Cerebellar nuclear complex (tissue), 1 donor: ENCODE measurements at places on chromosomes 16 and 17.

GRCh38 chr17:80353718-80354275 is 61.2 kb upstream of the ENDOV start:
- DNase-seq: no peak

GRCh38 chr16:66801320-66802105 is at the start of gene TERB1:
Gene TERB1 (minus strand): TSS chr16:66801584. CDS start chr16:66796798, 4,786 bp downstream.
- no peak for DNase-seq

GRCh38 chr17:4782652-4783051 is 3.5 kb downstream of the VMO1 start:
- DNase-seq: no peak

DNA sequence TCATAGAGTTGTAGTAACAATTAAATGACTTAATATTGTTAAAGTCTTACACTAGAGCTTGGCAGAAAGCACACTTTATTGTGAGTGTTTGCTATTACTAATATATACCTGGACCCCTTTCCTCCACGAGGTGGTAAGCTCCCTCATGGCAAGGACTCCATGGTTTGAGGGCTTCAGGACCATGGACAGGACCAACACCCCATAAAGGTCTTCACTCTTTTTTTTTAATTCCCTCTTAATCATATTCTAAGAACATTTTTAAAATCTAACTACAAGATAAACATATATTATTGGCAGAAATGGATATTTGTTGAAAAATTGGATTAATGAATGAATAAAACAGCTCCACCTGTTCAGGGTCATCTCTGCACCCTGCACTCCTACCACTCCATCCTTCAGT is 154.5 kb downstream of the CBLN1 start:
- DNase-seq: no peak

DNA sequence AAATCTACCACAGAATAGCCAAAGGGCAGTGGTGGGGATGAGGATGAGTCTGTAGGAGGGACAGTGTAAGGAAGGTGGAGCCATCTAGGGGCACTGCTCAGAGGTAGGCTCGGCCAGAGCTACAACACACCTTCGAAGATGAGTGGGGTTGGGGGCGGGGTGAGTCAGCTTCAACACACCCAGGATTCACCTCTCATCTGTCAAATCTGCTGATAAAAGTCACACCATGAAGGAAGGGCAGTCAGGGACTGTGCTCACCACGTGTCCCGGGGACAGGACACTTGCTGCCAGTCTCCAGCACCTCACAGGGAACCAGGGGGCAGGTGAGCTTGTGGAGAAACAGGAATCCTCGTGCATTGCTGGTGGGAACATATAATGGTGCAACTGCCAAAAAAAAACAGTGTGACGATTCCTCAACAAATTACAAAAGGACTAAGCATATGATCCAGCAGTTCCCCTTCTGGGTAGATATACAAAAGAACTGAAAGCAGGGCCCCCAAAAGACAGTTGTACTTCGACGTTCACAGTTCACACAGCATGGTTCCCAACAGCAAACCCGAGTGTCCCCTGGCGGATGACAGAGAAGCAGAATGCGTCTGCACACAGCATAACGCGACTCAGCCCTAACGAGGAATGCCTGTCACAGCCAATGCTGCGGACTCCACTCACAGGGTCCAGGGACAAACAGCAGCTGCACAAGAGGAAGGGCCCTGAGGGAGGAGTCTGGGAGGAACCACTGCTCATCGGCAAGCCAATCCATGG is 133.1 kb downstream of the ANKRD11 start:
- DNase-seq: no peak

DNA sequence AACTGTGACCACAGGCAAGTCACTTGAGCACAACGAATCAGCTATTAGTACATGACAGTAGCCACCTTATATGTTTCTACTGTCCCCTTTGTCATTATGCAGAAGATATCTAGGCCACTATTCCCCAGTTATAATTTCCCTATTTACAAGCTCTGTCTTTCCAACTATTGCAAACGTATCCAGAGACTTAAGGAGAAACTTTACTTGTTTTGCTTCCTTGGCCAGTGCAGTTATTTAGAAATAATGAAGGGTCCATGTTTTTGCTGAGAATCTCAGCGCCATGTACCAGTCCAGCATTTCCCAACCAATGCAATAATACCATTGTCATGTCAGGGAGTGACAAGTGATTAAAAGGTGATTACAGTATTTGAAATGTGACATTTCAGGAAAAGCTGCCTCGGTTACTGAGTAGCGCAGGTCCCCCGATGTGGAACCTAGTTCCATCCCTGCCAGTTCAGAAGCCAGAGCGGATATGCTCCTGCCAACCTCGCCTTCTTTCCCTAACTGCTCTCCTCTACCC is 743 bp downstream of the ZNF624 start:
- DNase-seq: no peak

DNA sequence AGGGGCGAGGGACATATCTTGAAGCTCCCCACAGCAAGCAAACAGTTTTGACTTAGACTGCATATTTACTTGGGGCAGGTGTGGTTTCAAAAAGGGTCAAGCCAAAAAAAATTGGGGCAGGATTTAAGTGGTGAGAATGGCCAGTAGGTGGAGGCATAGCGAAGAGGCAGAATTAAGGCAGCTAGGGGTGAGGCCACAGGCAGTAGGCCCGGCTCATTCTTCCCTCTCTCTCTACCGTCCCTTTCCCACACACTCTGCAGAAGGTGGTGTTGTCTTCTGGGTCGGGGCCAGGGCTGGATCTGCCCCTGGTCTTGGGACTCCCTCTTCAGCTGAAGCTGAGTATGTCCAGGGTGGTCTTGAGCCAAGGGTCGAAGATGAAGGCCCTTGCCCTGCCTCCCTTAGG is 2.6 kb downstream of the SHBG start:
- DNase-seq: no peak

DNA sequence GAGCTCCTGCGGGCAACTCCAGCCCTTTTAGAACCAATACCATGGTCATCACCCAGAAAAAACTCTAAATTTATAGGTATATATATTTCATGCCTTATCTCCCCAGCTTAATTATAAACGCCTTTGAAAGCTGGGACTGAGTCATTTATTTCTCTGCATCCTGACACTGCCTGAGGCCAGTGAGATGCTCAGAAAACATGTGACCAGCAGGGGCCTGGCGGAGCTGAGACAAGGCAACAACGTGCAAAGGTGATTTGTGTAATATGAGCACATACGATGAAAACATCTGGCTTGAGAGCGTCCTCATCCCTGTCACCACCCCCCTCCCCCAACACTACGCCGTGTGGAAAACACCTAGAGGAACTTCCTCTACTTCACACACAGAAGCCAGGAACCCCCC is 22.7 kb downstream of the NXN start:
- DNase-seq: no peak

- DNase-seq: no peak
These were observed 1.9 kb upstream of the NFATC3 start for GRCh38 chr16:68083239-68083781.

- DNase-seq: no peak
These were observed 3.7 kb downstream of the TXNDC11 start for GRCh38 chr16:11738742-11739544.

GRCh38 chr16:88589441-88589840 is 19.2 kb downstream of the ZC3H18 start:
- no peak for DNase-seq

GRCh38 chr16:84390131-84390785 is 21.9 kb downstream of the ATP2C2 start:
- no peak for DNase-seq

GRCh38 chr16:47037396-47037745 is 63.9 kb upstream of the DNAJA2 start:
- DNase-seq: no peak

DNA sequence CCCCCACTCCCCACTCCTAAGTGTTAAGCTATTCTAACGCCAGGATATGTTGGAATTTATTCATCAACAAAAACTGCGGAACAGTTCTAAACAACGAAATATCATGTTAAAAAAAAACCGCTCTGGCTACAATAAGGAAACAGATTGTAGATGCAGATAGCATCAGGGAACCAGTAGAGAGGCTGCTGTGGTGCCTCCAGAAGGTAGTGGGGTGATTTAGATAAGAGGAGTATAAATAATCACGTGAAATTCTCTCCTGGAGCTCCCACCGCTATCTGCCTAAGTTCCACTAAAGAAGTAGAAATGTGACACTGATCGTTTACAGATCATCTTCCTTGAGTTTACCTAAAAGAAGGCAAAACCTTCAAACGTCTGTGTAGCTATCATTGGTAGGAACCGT is 8.0 kb downstream of the AHSP start:
- no peak for DNase-seq

DNA sequence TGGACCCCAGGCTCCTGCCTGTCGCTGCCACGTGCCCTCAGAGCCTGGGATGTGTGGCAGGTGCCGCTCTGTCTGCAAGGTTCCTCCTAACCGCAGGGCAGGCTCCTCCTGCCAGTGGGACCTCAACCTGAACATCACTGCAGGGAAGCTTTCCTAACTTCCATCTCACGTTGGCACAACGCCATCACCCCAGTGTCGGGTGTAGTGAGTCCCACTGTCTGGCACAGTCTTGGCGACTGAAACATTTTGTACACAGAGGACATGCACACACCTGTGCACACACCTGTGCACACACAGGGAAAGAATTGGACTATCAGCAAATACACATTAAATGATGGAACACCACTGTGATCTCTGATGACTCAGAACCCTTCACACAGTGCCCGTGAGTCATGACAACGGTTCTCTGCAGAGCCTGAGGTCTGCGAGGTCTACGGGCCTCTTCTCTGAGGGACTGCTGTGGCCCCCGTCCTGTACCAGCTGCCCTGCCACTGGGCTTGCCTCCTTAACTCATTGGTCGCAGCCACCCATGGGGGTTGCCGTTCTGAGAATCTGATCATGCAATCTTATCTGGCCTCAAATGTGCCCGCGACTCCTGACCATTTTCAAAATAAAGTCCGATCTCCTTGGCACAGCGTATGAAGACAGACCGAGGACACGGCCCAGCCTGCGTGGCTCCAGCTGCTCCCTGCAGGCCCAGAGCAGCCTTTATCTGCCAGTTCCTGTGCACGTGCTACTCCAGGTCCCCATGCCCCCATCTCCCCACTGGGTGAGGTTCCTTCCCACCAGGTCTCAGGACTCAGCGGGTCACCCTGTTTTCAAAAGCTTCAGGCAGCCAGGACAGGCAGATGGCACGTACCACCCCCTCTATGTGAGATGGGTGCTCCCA is 7.6 kb downstream of the CCDC57 start:
- no peak for DNase-seq

GRCh38 chr16:5549802-5550201 is 452.2 kb upstream of the EEF2KMT start:
- DNase-seq: no peak

- no peak for DNase-seq
These were observed 3.0 kb upstream of the UBB start for GRCh38 chr17:16377941-16378341.

DNA sequence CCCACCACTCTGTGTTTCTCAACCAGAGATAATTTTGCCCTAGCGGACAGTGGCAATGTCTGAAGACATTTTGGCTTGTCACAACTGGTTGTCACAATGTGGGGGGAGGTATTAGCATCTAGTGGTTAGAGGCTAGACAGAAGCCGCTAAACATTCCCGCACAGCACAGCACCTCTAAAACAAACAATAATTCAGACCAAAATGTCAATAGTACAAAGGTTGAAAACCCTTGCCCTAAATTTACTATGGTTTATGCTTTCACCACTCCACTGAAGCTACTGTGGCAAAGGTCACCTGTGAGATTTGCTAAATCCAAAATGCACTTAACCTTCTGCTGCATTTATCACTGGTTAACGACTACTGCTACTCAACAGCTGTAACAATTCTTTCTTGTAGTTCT is 14.1 kb downstream of the NUP88 start:
- DNase-seq: no peak

DNA sequence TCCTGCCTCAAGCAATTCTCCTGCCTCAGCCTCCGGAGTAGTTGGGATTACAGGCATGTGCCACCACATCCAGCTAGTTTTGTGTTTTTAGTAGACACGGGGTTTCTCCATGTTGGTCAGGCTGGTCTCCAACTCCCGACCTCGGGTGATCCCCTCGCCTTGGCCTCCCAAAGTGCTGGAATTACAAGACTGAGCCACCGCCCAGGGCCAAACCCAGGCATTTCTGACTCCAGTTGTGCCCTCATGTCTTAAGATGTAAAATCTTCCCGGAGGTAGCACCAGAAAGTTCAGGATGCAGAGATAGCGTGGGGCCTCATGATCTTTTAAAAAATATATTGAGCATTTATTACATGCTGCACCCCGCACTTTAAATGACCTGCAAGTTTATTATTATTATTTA is 12.8 kb upstream of the SMG1 start:
- no peak for DNase-seq

- no peak for DNase-seq
These were observed 57.2 kb downstream of the C16orf82 start for GRCh38 chr16:27123795-27124409.

GRCh38 chr17:17403899-17404576 is 72.8 kb upstream of the MED9 start:
- DNase-seq: no peak

GRCh38 chr16:87540072-87540896 is 47.5 kb upstream of the ZCCHC14 start:
- DNase-seq: no peak

- DNase-seq: no peak
These were observed 3.4 kb downstream of the MYO18A start for GRCh38 chr17:29176558-29177351.

GRCh38 chr17:32609085-32609484 is 122.3 kb downstream of the CDK5R1 start:
- no peak for DNase-seq

DNA sequence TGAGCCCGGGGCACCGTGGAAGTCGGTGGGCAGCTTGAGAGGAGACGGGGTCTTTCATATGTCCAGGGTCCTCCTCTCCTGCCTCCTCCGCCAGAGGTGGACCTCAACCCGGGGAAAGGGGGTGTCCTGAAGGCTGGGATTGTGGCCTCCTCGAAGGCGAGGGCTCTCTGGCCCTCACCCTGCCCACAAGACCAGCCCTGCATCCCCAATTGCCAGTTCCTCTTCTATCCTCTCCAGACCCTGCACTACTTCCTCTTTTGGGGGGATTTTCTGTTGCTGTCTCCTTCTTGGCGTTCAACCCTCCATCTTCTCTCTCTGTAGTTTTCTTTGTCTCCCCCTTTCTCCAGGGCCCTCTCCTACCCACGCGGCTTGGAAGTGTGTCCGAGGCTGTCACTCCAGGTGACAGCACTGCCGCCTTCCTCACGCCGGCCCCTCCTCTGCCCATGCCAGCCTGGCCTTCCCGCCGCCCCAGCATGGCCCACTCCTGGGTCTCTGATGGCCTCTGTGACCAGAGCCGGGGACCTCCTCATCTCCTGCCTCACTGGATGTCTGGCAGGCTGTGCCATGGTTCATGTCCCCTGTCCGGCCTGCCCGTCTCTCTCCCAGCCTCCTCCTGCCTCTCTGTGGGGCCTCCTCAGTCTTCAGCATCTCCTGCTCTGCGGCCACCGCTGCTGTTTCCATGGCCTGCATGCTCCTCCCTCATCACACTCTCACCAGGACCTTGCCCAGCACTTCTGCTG is 2.4 kb upstream of the ITGAX start:
- no peak for DNase-seq
